ENCODE measurements at places on chromosomes 16 and 17.
A peak's percentile ranks its signal among the peaks of the same experiment; 100 is the strongest.

GRCh38 chr17:48630009-48630924, 4.1 kb upstream of the HOXB9 start:
- DNase-seq, result no peak

DNA sequence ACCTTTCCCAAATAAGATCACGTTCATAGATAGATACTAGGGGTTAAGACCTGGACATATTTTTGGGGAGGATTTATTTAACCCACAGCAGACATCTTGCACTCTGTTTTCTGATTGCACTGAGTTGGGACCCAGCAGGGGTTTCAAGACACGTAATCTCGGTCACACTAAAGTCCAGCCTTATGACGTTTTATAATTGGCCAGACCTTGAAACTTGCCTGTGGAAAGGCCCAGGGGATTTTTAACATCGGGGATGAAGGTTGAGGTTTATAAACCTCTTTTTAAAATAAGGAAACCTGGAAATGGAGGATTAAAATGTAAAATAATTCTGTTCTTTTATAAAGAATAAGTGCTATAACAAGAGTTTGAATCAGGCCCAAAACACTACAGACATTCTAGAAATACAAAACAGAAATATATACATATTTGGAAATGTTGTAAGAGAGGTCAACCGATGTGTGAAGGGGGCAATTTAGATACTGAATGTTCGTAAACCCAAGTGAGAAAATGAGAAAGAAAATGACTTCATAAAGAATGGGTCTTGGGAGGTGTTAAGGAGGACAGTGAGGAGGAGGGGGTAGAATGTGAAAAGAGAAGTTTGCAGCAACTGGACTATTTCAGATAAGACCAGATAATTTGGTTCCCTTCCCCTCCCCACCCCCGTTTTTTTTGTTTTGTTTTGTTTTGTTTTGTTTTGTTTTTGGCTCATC, 61.1 kb upstream of the NOL11 start:
- DNase-seq, result no peak

DNA sequence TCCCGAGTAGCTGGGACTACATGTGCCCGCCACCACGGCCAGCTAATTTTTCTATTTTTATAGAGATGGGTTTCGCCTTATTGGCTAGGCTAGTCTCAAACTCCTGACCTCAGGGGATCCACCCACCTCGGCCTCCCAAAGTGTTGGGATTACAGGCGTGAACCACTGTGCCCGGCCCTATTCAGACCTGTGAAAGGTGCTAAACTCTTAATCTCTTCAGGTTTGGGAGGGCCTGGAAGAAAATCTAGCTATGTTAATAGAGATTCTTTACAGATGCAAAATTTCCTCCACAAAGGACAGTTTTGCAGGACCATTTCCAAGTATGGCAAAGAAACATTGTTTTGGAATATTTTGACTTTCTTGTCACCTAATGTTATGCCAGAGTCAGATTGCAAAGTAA, 3.1 kb upstream of the PLA2G15 start:
- no peak for DNase-seq

DNA sequence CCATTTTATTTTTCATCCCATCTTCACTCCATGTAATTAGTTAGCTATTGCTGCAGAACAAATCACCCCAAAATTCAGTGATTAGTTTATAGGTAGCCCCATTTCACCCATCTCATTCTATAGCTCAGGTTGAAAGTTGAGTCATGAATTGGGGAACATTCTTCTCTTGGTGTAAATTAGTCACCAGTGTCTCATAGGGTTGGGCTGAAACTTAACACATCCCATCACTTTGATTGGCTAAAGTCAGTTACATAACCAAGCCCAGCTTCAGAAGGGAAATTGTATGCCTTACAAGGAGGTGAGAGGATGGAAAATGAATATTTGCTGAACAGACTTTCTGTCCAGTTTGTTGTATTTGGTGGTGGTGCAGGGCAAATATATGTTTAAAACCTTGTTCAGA, 477.5 kb downstream of the WWOX start:
- no peak for DNase-seq

DNA sequence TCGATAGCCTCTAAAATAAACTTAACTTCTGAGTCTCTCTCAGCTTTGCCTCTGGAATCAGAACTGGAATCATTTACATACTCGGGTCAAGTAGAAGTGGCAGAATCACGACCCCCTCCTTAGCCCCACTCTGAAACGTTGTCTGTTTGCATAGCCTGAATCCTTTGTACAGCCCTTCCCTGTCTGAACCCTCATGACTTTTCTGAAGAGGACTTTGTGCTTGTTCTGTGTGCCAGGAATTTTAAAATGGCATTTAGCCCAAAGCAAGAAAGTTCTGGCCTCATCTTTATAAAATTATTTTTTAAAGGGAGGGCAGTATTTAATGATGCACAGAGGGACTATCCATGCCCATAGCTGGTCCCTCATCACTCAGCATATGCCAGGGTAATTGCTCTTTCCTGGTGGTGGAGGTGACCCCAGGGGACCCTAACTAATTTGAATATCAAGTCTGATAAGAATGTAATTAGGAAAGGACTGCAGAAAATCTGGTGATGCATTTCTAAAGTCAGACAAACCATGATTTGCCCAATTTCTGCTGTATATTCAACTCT, 342.7 kb upstream of the TNRC6C start:
- no peak for DNase-seq

DNA sequence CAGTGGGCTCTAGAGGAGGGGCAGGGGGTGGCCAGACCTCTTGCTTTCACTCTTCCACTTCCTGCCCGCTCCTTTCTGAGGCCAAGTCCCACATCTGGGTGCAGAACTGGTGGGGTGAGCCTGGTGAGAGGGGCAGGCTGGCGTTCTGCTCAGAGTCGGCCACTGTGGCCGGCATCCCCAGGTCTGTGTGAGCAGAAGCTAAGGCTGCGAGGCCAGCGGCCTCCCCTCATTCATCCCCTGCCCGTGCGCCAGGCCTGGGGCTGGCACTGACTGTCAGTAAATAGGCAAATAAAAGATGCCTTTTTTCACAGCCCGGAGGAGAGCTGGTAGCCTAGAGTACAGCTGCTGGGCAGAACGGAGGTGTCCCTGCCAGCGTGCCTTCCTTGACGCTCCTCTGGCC, 1.2 kb downstream of the DEF8 start:
- DNase-seq, result no peak

- DNase-seq, result no peak
Observed at GRCh38 chr17:45687594-45687993, 96.5 kb upstream of the CRHR1 start.

GRCh38 chr17:68184816-68185436, 62.9 kb upstream of the AMZ2 start:
- DNase-seq, result no peak

- DNase-seq, result peak; percentile 68
Observed at GRCh38 chr17:76497979-76498875, 3.0 kb downstream of the RHBDF2 start.

- no peak for DNase-seq
Observed at GRCh38 chr17:64460955-64461354, 12.0 kb downstream of the MILR1 start.

- no peak for DNase-seq
Observed at GRCh38 chr17:39920218-39921210, 2.1 kb upstream of the GSDMB start.

DNA sequence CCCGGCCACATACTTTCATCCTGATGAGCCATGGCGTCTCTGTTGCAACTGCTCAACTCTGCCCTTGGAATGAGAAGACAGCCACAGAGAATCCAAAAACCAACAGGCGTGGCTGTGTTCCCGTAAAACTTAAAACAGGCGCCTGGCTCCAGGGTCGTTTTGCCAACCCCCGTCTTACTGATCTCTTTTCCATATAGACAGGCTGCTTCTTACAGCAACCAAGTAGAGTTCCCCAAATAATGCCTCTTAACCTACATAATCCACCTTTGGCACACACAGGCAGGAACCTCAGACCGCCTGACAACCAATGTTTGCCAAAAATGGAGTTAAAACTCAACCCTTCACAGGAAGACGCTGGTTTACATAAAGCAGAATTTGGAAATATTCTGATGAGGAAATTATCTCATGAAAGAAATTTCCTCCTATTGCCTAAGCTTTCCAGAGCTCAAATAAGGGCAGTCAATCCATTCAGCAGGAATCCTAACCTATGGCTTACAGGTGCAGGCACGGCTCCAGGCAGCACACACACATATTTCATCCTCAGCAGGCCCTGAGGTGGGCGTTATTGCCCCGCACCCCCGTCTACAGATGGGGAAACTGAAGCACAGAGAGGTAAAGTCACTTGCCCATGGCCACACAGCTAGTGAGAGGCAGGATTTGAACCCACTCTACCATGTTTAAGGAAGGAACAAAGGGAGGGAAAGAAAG, 35.8 kb downstream of the LITAF start:
- no peak for DNase-seq

GRCh38 chr16:1713331-1713730, 7.3 kb downstream of the MAPK8IP3 start:
- no peak for DNase-seq

- DNase-seq, result no peak
Observed at GRCh38 chr16:56399486-56399885, 25.9 kb downstream of the AMFR start.

DNA sequence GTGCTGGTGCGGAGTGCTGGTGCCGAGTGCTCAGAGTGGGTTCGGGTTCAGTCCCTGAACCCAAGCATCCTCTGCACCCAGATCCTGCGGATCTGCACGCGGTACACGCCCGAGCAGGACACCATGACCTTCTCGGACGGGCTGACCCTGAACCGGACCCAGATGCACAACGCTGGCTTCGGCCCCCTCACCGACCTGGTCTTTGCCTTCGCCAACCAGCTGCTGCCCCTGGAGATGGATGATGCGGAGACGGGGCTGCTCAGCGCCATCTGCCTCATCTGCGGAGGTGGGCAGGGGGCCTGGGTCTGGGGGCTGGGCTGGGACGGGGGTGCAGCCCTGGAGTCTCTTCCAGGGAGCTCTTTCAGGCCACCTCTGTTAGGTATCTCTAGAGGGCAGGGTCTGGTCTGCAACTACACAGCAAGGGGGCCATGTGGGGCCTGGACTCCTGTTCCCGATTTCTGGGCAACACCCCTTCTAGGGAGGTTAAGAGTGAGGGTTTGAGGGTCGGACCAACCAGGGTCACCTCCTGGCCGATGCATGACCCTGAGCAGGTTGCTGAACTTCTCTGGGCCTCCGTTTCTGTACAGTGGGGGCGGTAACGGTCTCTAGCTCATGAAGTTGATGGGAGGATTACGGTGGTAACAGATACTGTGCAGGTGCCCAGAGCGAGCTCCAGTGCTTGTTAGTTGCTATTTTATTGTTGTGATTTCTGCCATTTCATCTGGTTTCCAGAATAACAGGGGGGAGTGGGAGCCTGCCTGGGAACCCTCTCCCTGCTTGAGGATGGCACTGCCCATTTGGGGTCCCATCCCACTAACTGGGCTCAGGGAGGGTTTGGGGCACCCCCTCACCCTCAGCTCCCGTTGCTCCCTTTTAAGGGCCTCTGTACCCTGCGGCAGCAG, 10.1 kb downstream of the GJD3 start:
- DNase-seq, result no peak

DNA sequence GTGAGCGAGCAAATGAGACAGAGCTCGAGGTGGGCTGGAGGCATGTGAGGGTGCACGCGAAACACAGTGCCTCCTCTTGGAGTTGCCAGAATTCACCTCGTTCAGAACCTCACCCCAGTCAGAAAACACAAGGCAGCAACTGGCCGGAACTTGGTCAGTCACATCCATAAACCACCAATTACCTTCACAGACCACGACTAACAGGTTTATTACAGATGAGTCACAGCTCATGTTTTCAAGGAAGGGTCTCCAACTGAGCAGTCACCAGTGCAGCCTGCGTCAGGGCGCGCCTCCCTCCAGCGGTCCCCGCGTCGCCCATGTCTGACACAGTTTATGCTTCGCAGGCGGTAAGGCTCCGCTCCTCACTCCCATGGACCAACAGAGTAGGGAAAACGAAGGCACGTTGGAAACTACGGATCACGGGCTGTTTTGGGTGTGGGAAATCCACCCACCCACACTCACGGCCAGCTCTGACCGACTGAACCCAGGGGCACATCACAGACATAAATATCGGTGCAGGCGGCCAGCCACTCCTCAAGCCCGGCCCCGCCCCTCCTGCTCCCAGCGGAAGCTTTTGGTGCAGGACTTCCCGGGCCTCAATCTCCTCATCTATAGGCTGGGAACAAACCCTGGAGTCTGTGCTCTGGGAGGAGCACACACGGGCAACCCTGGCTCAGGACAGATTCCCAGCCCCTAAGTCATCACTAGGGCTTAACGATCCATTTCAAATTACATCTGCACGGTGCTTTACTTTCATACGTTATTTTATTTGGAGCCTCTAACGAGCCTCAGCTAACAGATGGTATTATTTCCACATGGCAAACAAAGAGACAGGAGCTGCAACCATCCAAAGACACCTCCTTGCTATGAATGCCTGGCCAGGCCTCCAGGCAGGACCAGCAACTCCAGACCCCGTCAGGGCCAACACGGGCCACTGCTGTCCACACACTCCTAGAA, 126.3 kb downstream of the ZNF778 start:
- DNase-seq, result no peak

- peak; percentile 74 for DNase-seq
Observed at GRCh38 chr17:44362949-44363612, 572 bp downstream of the FAM171A2 start.

DNA sequence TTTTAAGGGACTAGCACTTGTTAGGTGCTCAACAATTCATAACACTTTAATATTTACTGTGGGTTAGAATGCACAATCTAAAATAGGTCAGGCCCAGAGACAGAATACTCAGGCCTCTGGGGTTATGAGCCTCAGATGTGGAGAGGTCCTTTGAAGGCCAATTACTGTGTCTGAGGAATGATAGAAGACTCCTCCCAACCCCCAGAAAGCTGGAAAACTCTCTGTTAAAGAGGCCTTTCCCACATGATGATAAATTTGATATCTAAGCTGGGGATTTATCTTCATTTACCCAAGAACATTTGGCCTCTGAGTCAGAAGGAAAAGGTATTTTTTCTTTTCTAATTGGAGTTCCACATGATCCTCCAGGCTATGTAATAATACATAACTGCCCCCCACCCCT, 41.1 kb upstream of the MMD start:
- DNase-seq, result no peak

DNA sequence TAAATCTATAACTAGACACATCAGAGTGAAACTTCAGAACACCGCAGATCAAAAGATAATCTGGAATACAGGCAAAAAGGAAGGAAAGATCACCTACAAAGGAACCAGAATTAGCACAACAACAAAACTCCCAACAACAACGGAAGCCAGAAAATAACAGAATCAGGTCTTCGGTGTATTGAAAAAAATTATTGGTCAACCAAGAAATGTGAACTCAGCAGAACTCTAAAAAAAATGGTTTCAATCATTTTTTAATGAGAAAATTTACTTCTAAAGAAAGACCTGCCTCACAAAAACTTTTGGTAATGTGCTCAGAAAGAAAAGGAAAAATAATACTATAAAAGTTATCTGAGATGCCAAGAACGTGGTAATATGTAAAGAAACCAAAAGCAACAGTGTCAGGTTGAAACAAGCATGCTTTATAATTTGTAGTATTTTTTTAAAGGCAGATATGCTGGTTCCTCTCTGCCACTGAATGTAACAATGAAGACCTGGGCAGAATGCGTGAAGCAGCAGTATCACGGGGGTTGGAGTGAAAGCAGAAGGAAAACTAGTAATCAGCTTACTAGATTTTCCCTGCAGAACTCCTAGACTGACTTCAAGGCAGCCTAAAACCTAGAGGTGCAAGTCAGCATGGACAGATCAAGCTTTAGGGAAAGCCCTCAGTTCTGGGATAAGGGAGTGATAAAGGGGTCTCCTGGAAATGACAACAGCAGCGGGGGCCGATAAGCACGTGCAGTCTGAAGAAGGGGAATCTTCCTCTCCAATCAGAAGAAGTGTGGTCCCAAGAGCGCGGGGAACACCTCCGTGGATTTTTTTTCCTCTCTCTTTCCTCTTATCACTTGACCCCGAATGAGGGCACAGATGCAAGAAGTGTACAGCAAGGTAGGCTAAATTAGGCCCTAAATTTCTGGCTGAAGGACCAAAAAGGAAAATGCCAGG, 80.9 kb upstream of the TEKT1 start:
- DNase-seq, result no peak

Data from NCI-H1417 (cell line).